ENCODE measurements at places on chromosomes 3 and 15.

- DNase-seq = no peak
Measured at GRCh38 chr3:56115698-56116097, 352.6 kb downstream of the ERC2 start.

GRCh38 chr15:66080717-66081398, 172.7 kb downstream of the MEGF11 start:
- DNase-seq = no peak

GRCh38 chr3:1200371-1200770, 107.5 kb downstream of the CNTN6 start:
- no peak for DNase-seq

GRCh38 chr15:25072857-25073476, 118.2 kb downstream of the SNRPN start:
- DNase-seq = no peak

- DNase-seq = no peak
Measured at GRCh38 chr3:188002626-188003138, 151.3 kb upstream of the LPP start.
